ENCODE measurements at places on chromosomes 3 and 15.
A peak's percentile ranks its signal among the peaks of the same experiment; 100 is the strongest.

DNA sequence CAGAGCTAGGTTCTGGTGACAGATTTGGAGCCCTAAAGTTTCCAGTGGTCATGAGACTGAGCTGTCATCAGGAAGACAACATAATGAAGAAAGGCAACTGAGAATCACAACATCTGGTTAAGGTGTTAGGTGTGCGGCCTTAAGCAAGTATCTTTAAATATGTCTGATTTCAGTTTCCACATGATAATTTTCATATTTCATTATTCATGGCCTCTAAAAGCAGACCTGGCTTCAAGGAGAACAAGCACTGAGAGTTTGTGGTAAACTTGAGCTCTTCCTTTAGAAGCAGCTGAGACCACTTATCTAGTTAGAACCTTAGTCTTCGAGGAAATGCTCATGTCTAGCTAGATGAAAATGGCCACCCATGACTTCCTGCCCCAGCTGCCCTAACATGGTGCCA is 25.7 kb upstream of the MYLK start:
- DNase-seq, result no peak

GRCh38 chr3:118543832-118544231 is 490.8 kb downstream of the IGSF11 start:
- DNase-seq, result no peak

DNA sequence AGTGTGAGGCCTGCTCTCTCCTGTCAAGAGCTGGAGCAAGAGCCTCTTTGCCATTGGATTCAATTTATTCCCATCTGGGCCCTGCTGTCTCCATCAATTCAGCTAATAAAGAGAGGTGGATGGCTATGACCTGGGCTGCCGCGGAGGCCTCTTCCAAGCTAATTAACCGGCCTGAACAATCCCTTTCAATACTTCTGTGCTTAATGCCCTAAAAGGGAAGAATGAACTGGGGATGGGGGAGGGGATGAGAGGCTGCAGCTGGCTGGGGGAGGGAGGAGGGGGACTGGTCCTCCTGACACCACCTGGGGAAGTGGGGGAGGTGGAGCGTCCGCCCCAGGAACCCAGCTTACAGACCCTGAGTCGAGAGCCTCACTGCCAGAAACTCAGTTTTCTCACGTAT is 33.4 kb upstream of the PRR23E start:
- DNase-seq, result no peak

GRCh38 chr3:112417696-112418318 is 81.5 kb downstream of the BTLA start:
- no peak for DNase-seq

- no peak for DNase-seq
Measured at GRCh38 chr3:51734572-51734907, 27.7 kb downstream of the GRM2 start.

DNA sequence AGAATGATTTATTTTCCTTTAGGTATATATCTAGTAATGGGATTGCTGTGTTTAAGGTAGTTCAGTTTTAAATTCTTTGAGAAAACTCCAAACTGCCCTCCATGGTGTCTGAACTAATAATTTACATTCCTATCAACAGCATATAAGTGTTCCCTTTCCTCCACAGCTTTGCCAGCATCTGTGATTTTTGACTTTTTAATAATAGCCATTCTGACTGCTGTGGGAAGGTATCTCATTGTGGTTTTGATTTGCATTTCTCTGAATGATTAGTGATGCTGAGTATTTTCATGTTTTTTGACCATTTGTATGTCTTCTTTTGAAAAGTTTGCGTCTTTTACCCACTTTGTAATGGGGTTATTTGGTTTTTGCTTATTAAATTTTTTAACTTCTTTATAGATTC is 571.6 kb upstream of the CCDC54 start:
- no peak for DNase-seq

DNA sequence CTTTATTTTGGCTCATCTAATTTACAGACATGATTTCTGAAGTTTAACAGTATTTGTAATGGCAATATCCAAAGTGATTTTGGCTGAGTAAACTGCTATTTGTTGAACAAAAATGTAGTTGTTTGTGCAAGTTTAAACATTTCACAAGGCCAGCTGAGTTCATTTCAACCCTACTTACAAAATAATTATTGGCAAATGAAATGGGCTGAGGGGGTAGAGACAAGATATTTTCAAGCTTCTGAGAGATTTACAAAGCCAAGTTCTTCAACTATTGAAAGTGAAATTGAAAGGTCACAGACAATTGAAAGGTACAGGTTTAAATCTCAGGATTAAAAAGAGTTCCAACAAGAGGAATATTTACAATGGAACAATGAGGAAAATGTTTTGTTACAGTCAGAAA is 77.1 kb downstream of the DUT start:
- no peak for DNase-seq

DNA sequence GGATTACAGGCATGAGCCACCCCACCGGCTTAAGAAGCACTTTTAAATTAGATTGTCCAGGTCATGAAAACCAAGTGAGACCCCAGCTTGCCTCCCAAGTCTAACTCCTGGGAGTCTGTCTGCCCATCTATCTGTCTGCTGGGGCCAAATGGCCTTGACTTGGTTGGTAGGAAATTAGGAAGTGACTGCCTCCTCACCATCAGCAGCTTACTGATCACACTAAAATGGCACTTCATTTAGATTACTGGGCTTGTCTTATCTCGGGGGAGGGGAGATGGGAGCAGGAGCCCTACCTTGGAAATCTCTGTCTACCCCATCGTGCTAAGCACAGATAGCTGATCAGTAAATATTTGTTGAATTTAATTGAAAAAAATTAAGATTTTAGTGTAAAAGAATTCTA is 5.6 kb upstream of the LRRC2 start:
- DNase-seq, result no peak

- DNase-seq, result no peak
Measured at GRCh38 chr3:141553055-141553454, 66.2 kb downstream of the RASA2 start.

DNA sequence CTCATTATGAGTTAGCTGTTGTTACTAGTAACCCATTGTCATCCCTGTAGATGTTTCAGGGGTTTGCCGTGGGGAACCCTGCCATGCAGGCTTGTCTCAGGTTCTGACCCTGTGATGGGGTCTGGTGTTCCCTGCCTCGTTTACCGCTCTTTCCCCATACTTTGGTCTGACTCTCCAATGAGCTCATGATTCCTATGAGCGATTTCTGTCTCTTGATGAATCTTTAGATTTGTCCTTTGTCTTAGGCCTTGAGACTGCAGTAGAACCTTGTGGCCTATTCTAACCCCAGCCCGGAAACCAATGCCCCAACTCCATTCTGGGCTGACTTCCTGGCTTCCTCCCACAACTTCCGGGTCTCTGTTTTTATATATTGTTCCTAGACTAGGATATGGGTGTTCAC is 11.3 kb upstream of the IQGAP1 start:
- no peak for DNase-seq

DNA sequence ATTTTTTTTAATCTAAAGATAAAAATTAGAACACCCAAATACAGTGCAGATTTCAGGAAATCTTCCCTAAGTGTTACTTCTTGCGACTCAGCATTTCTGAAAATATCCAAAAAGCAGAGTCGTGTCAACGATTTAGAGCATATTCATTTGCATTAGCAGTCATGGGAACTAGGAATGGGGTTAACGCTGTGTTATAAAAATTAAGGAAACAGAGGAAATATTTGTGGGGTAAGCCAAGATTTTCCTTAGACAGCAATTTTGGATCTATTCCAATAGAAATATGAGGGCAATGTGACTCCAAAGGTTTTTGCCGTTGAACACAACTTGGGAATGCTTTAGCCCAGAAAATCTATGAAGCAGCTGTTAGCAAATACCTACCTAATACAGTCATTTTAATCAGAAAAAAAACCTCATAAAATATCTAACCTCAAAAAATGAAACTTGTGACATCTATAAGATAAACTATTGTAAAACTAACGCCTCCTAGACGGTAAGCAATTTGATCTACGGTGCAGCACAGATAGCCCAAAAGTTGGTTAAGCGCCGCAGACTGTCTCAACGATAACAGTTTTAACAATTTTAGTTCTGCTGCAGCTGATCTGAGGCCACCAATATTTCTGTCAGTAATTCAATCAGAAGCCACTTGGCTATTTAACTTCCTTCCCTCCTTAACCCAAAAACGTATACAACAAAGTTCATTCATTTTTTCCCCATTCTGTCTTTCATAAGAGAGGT is 5.8 kb upstream of the ATP11B start:
- no peak for DNase-seq

DNA sequence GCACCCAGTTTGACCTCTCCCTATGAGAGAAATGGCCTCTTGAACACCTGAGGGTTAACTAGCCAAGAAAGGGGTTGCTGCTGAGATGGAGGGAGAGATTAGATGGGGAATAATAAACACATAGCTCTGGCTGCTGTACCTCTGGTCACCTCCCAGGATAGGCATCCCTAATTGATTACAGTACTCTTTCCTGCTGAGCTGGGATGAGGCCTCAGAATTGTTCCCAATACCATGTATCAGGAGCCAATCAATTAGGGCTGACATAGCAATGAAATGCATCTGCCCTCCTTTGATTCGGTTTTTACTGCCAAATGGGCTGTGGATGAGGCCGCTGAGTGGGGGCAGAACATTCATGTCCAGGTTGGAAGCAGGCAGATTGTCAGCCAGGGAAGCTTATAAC is 339.4 kb upstream of the SLCO3A1 start:
- DNase-seq, result no peak

GRCh38 chr3:45182915-45183871 is 37.0 kb upstream of the CDCP1 start:
- peak; percentile 12 for DNase-seq

DNA sequence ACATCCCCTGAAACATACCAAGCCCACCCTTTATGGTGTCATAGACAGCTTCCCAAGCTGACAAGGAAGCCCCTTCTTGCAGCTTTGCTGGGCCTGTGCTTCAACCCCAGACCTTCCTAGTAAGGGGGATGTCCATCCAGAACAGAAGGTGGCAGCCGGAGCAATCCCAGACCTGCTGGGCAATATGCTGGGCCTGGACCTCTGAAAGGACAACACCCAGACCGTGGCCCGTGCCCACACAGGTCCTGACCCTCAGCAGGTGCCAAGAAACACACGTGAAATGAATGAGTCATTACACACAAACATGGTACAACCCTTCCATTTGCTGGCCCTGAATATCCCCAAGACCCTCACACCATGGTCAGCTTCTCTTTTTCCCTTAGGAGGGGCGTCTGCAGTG is 19.8 kb upstream of the VILL start:
- no peak for DNase-seq

Measured in DMS 273 treated with DMSO at 0.1 percent for 48 hours (cell line).